ENCODE measurements at places on chromosomes 13 and 19.

DNA sequence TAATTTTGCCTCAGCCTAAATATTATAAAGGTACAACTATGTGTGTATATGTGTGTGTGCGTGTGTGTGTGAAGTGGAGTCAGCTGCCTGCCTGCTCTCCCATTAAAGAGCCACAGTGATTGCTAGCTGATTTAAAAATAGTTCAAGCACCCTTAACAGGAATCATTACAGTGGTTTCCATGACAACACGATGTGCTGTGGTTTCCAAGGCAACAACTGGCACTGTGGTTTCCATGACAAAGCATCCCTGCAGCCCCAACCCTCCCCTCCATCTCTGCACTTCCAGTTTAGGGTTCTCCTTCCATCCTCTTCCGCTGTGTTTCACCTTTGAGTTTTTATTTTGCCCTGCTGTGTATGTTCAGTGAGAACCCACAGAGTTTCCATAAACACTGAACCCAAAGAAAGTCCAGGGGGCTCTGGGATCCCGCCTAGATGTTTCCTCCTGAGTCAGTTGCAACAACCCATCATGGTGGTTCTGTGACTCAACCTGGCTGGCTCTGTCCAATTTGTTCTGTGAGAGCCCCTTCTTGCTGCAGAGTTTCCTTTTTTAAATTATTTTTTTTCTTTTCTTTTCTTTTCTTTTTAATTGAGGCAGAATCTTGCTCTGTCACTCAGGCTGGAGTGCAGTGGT lies 7.1 kb upstream of the PNMA8A start:
- peak; percentile 84 for DNase-seq

GRCh38 chr19:1471515-1472160 lies 7.4 kb downstream of the C19orf25 start:
- no peak for DNase-seq

- no peak for DNase-seq
Observed at GRCh38 chr13:51451134-51451466, 1.7 kb downstream of the INTS6 start.

DNA sequence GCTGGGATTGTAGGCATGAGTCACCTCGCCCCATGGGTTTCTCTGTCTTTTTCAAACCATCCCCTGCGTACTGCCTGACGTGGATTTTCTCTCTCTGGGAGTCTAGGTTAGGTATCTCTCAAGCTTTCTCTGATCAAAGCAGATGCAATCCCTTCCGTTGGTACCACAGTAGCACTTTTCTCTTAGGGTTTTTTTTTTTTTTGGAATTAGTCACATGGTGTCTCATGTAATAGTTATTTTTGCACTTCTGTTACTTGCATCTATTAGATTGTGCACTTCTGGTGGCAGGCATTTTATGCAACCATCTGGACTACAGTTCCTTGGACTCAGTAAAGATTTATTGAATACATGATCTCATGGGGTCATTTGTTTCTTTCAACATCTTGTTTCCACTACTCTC lies 72.1 kb downstream of the GPC6 start:
- no peak for DNase-seq

DNA sequence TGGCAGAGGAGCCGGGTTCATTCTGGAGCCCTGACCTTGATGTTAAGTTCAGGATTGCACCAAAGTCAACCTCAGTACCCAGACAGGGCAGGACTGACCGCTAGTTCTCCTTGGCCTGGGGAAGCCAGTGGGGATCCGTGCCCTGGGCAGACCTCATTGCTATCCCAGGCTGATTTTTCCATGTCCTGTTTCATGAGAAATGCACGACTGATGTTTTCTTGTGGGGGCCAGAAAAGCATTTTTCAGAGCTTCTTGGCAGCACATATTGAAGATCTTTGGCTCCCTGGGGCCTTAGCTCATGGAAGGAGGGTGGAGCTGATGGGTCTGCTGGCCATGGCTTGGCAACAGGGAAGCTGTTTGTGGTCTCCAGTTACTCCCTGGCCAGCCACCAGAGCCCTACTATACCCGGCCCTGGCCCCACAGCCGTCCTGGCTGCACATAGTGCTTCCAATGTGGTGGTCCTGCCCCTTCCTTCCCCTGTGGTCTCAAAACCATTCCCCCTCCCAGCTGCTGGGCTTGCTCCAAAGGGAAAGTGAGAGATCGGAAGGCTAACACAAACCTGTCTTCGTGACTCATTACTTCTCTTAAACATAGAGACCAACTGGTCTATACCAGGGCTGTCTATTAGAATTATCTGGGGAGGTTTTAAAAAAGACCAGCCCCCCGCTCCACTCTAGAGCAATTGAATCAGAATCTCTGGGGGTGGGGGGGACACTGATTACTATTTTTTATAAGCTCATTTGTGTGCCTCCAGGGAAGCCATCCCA lies 11.2 kb downstream of the IL17D start:
- DNase-seq, result peak; percentile 98

Data from muscle of leg (tissue), 16 donors.